ENCODE measurements at places on chromosomes 7 and 10. TPM values are rescaled to one million over a fixed set of nuclear protein-coding genes. Genes with fewer than 3 reads are reported as not detected.

FOXI2 gene
- not detected for total RNA-seq

GJC3 gene
- total RNA-seq: 0.12 TPM

ZNF33B gene
- total RNA-seq: 5.7 TPM

GFRA1 gene
- total RNA-seq: 10.9 TPM

TMEM225B gene
- total RNA-seq: 1.2 TPM
